Lung microvascular endothelial cell (primary cell): ENCODE measurements at places on chromosomes 6 and 20. TPM values are rescaled to one million over a fixed set of nuclear protein-coding genes. Genes with fewer than 3 reads are reported as not detected.

- DNase-seq, result no peak
Measured at GRCh38 chr6:137852346-137852745, 14.7 kb upstream of the TNFAIP3 start.

GRCh38 chr20:15030826-15031225 lies 693.4 kb upstream of the FLRT3 start:
- no peak for DNase-seq

DNA sequence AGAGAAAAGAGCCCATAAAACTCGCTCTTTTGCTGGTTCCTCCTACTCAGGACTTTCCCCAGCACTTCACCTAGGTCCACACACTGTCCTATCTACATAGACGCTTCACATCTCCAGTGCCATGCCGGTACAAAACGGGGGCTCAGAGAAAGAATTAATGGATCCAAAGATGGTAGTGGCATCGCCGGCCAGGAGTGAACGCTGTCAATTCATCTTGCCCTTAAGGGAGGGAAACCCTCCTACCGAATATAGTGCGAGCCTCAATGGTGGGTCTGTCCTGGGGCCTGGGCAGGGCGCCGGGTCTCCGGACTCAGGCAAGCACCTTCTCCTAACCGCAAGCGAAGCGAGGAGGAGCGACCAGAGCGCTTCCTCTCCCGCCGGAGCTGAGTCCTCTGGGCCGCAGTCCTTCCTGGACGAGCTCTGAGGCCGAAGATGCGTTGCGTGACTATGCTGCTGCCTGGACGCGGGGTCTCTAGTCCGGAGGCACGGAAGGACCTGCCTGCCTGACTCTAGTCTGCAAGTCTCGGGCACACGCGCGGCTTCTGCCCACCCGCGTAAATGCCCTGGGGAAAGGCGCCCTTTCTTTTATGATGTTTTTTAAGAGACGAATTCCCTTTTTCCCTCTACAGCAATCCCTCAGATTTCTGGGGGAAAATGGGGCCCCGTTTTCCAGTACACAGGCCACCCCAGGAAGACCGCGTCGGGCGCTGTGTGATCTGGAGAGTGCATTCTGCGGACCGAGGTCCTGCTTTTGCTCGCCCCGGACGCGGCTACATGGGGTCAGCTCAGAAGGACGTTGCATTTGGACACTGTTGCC lies 100.1 kb upstream of the PRDM1 start:
- DNase-seq, result no peak

Gene SLC17A2
- not detected in 2 replicates for total RNA-seq

Gene ANKRD66
- total RNA-seq, result not detected in 2 replicates

Gene ULBP3
- 2.4 and 4.8 TPM in 2 replicates for total RNA-seq

Gene CALHM6
- 1.1 and 2.6 TPM in 2 replicates for total RNA-seq
